ENCODE measurements at places on chromosomes 5 and 9. TPM values are rescaled to one million over a fixed set of nuclear protein-coding genes. Genes with fewer than 3 reads are reported as not detected.

The OSTF1 gene
- total RNA-seq, result 31.1 TPM

GRCh38 chr9:1083325-1083913, 33.3 kb downstream of the DMRT2 start:
- DNase-seq, result no peak

DNA sequence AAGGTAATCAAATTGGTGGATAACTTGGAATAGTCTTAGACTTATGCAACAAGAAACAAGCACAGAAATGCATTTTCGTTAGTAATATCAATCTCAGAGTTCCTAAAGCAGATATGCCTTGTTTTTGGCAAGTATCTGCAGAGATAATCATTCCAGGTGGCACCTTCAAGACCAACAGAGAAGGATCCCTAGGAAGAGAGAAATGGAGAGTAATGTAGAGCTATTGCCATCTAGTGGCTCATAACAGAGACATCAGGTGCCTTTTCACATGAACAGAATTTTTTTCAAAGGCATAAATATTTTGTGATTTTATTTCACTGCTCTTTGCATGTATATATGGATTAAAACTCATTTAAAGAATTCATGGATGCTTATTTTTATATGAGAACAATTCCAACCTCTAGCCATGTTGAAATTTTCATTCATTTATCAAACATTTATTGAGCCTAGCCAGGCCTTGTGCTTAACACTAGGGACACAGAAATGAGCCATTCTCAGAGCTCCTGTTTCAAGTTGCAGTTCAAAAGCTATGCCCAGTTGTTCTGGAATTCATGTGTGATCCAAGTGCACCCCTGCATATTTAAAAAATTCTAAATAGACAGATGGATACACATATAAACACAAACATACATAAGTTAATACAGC, 117.5 kb upstream of the OR13F1 start:
- DNase-seq, result peak; percentile 37

- DNase-seq, result peak; percentile 13
Measured at GRCh38 chr5:82106756-82107155, 134.9 kb downstream of the ATG10 start.

- DNase-seq, result peak; percentile 17
Measured at GRCh38 chr5:36722900-36723299, 116.5 kb downstream of the SLC1A3 start.

The ELOVL7 gene
- total RNA-seq, result not detected

The NCS1 gene
- total RNA-seq, result 42.7 TPM

DNA sequence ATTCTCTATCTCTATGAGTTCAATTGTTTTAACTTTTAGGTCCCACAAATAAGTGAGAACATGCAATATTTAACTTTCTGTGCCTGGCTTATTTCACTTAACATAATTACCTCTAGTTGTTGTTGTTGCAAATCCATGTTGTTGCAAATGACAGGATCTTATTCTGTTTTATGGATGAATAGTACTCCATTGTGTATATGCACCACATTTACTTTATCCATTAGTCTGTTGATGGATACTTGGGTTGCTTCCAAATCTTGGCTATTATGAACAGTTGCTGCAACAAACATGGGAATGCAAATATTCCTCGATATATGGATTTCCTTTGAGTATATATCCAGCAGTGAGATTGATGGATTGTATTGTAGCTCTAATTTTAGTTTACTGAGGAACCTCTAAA, 36.3 kb downstream of the MEGF9 start:
- no peak for DNase-seq

- no peak for DNase-seq
Measured at GRCh38 chr5:53560028-53560427, 411 bp upstream of the NDUFS4 start.

The PDCD1LG2 gene
- 59.6 TPM for total RNA-seq

- peak; percentile 96 for DNase-seq
Measured at GRCh38 chr5:132506094-132506692, 15.6 kb upstream of the IRF1 start.

The PCDHGB3 gene
- 5.2 TPM for total RNA-seq

DNA sequence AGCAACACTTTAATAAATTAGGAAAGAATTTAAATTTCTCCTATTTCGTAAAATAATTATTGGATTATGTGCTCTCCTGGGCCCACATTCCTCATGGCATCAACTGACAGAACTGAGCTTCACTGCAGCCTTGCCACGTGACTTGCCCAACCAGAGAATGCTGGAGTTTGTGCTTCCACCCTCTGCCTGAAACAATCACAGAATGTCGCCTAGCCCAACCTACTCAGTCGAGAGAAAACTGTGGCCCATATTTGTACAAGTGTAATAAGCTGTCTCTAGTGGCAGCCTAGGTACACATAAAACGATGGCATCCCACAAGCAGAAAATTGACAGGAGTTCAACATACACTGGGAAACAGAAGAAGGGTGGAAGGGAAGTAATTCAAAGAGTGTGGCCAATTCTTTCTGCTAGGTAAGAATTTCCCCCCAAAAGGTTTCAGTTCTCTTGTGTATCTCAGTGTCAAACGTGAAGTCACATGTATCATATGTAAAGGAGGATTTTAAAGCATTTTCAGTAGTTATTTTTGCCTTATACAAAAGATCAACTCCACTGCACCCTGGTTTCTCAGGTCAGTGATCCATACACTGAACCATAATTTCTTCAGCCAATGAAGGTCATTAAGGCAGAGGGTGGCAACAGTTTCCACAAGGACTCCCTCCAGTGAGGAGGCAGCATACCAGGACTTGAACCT, 41.7 kb downstream of the ZNF608 start:
- DNase-seq, result no peak

- no peak for DNase-seq
Measured at GRCh38 chr9:135533674-135534073, 12.3 kb upstream of the OBP2A start.

GRCh38 chr5:52888363-52888762, 100.6 kb downstream of the ITGA1 start:
- no peak for DNase-seq

DNA sequence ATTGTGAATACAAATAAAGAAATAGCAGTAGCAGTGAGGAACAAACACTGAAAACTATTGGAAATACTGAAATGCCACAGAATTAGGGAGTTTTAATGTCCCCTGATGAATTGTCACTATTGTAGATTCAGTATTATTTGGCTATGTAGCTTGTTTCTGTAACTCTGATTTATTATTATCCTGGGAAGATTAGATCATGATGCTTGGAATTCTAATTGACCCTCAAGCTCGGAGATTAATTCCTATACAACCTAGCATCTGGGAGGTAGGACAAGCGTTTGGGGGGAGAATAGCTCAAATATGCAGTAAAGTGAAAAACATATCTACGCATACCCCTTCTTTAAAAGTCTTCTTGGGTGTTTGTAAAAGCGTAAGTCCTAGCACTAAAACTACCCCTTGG, 15.1 kb upstream of the MAN2A1 start:
- DNase-seq, result no peak

- no peak for DNase-seq
Measured at GRCh38 chr9:34034698-34035065, 14.0 kb downstream of the UBAP2 start.

GRCh38 chr5:149073213-149073612, 10.4 kb upstream of the SH3TC2 start:
- DNase-seq, result no peak
